ENCODE measurements at places on chromosomes 11 and 22.
A peak's percentile ranks its signal among the peaks of the same experiment; 100 is the strongest.

GRCh38 chr22:50112151-50113118 is 22.6 kb downstream of the MOV10L1 start:
- ATAC-seq: peak; percentile 25

GRCh38 chr11:122803306-122803705 is 35.0 kb upstream of the CRTAM start:
- ATAC-seq: no peak

DNA sequence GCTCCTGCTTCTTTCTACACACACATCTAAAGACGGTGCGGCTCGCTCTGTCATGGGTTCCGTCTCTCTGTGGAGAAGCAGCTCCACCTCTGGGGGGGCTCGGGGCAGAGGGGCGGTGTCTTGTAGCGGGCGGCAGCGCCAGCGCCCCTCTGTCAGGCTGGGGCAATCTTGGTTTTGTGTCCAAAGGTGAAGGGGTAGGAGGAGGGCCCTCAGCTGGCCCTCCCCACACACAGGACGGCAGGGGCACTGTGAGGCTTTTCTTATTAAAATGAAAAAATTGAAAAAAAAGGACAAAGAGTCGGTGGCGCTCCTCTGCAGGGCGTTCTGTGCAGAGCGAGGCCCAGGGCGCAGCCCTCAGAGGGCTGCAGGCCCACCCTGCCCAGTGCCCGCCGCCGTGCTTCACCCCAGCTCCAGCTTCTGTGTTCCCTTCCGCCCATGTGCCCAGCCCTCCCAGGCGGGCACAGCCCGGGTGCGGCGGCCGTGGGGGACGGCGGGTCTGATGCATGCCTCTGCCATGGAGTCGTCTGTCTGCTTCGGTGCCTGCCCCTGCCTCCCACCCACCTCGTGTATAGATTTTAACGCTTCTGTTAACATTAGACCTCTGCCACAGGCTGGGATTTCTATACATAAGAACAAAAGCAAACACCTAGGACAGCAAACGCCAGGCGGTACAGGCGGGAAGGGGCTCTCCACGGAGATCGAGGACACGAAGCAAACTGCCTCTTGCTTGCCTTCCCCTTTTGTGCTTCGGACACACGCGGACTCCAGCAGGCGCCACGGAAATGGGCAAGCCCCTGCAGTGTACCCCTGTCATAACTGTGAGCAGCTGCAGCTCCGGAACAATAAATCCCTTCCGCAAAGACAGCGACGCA is 24.5 kb downstream of the MOB2 start:
- ATAC-seq: no peak

DNA sequence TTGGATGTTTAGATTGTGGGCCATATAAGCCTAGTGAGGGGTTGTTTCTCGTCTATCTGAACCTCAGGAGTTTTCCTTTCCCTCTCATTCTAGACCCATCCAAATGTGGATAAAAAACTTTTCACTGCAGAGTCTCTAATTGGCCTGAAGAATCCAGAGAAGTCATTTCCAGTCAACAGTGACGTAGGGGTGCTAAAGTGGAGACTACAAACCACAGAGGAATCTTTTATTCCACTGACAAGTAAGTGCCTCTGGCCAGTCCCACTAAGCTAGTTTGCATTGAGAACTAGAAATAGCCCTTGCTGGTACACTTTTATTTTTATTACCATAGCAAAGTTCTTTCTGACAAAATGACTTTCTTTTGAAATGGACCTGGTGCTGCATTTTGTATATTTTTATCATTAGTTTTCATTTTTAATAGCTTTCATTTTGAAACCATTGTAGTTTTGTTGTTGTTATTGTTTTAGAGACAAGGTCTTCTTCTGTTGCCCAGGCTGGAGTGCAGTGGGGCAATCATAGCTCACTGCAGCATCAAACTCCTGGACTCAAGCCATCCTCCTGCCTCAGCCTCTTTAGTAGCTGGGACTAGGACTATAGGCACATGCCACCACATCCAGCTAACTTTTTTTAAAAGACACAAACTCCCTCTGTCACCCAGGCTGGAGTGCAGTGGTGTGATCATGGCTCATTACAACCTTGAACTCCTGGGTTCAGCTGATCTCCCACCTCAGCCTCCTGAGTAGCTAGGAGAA is 14.6 kb upstream of the PHLDB1 start:
- ATAC-seq: no peak

GRCh38 chr11:124193221-124194010 is 10.3 kb downstream of the OR10D3 start:
- ATAC-seq: no peak

GRCh38 chr11:121884626-121885025 is 231.4 kb downstream of the BLID start:
- ATAC-seq: no peak

DNA sequence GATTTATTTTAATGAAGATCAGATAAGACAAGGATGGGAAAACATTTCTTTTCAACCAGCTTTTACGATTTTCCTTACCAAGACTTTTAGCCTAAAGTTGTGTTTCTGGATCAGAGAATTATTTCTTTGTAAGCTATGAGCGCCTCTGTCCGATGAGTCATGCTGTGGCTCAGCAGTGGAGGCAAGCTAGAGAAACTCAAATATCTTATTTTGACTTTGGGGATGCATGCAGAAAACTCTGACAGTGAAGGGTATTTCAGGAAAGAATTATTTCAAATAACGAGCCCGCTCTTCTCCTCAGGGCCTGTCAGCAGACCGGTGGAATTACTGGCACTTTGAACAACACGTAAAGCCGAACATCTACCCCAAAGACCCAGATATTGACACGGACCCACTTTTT is 77.9 kb upstream of the OR5AK2 start:
- ATAC-seq: no peak

DNA sequence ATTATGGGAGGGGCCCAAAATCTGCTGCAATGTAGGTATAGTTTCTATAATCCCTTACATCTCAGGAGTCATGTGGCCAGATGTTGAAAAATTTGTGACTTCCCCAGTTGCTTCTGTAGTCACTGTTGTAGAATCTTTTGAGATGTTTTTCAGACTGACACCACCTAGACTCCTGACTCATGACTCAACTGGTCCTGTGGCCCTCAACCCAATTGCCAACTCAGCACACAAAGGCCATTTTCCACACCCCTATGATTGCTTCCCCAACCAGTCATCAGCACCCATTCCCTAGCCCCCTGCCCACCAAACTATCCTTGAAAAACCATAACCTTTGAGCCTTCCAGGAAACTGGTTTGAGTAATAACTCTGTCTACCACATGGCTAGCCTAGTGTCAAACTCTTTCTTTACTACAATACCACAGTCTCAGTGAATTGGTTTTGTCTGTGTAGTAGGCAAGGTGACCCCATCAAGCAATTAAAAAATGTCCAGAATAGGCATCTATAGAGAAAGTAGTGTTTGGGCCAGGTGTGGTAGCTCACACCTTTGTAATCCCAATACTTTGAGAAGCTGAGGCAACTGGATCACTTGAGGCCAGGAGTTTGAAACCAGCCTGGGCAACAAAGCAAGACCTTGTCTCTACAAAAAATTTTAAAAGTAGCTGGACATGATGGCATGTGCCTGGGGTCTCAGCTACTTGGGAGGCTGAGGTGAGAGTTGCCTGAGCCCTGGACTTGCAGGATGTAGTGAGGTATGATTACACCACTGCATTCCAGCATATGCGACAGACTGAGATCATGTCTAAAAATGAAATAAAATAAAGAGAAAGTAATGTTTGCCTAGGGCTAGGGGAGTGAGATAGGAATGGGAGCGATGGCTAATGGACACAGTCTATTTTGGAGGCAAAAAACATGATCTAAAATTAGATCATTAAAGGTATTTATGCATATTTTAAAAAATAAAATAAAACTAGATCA is 24.1 kb upstream of the FEZ1 start:
- ATAC-seq: peak; percentile 36

GRCh38 chr22:28129319-28129962 is 210.4 kb upstream of the PITPNB start:
- ATAC-seq: no peak

DNA sequence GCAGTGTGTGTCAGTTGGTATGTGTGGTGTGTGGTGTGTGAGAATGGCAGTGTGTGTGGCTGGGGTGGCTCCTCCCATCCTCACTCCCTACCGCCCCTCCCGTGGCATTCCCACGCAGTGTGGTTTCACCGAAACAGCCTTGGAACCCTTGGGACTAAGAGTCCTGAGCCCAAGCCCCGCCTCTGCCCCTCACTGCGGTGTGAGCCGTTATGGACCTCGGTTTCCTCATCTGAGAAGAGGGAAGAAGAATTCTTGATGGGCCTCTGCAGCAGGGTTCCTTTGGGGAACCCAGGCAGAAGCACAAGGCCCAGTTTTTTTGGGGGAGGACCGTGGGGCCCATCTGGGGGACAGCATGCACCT is 7.2 kb downstream of the UPK3A start:
- ATAC-seq: no peak

All from activated CD4-positive, CD25-positive, alpha-beta regulatory T cell treated with anti-CD3 and anti-CD28 coated beads, Interleukin-2, amount 50 U/mL, for 24 hours (primary cell).